GM06990 (cell line): ENCODE measurements at places on chromosomes 1 and 21.

DNA sequence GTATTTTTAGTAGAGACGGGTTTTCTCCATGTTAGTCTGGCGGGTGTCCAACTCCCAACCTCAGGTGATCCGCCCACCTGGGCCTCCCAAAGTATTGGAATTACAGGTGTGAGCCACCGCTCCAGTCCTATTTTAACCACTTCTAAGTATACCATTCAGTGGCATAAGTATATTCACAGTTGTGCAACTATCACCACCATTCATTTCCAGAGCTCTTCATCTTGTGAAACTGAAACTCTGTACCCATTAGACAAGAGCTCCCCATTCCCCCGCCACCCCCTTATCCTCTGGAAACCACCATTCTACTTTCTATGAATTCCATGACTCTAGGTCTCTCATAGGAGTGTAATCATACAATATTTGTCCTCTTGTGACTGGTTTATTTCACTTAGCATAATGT lies 40.2 kb upstream of the CAMTA1 start:
- DNase-seq: peak; percentile 50

DNA sequence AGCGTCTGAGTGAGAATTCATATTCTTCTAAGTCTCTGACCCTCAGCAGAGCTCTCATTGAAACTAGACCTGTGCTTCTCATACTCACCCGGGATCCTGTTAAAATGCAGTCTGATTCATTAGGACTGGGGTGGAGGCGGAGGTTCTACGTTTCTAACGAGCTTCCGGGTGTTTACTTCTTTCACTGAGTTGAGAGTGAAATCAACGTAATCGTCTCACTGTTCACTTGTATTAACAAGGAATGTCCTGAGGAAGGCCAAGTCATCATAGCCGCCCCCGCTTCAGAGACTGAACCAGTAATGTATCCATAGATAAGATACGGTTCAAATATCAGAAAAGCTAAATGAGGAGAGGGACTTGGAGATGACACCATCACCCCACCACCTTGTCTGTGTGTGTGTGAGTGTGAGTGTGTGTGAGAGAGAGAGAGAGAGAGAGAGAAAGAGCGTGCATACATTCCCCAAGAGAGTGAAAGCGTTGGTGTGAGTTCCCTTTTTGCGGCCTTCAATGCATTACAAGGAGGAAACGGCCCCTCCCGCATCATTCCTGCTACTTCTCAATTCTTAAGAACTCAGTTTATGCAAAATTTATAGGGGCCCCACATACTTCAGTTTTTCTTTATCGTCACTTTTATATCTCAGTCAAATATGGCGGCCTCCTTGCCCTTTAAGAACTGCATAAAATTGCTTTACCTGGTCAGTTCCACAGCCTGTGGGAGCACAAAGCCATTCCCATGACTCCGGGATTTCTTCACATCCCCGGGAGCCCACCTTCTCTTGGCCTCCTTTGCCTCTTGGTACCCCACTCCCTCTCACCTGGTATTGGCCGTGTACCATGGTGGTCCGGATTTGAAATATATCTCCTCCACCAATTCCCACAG lies 19.8 kb downstream of the KMO start:
- DNase-seq: peak; percentile 57

- DNase-seq: no peak
Observed at GRCh38 chr1:243580072-243580471, 270.0 kb downstream of the AKT3 start.

- no peak for DNase-seq
Observed at GRCh38 chr1:92356956-92357355, 58.1 kb downstream of the RPAP2 start.

- DNase-seq: no peak
Observed at GRCh38 chr1:204900721-204901120, 30.1 kb downstream of the NFASC start.

- DNase-seq: no peak
Observed at GRCh38 chr21:23455676-23456075, 2151.6 kb downstream of the MRPL39 start.

DNA sequence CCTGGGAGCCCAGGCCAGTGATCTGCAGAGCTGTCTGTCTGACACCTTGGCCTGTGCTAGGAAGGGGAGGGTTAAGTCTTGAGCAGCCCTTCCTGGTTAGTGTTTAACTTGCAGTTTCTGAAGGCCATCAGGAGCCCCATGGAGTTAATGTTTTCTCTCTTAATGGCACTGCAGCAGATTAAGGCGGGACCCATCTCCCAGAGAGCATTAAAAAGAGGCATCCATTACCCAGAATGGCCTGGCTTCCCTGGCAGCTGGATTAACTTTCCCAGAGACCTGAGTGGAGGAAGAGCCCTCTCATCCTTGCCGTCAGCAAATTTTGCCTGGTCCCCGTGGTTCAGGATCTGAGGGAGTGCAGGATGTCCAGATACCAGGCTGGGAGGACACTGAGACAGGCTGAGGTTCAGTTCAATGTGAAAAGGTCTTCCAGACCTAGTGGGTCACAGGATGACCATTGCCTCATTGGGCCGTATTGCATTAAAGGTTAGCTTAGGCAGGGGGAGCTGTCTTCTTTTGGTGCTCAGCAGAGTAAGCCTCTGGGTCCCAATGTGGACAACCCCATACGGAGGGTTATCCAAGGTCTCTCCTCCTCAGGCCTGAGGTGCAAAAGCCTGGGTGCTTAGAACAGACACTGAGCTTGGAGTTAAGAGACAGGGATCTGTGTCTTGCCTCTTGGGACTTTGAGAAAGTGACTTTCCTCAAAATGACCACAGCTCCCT lies 522.6 kb downstream of the PTPRU start:
- no peak for DNase-seq
